ENCODE measurements at places on chromosomes 5 and 9.

DNA sequence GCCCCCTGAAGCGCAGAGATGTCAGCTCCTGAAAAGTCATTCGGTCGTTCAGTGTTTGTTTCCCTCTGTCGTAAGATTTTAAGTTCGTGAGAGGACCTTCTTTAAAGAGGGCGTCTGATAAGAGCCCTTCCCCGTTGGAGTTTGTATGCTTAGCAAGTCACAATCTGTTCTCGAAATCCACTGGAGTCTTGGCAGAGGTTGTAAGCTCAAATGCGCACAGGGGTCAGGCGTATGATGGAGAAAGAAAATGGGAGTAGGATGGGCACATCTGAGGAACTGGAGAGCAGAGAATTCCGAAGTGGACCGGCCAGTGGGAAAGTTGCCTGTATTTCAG lies 710 bp downstream of the HSD17B4 start:
- DNase-seq: no peak

DNA sequence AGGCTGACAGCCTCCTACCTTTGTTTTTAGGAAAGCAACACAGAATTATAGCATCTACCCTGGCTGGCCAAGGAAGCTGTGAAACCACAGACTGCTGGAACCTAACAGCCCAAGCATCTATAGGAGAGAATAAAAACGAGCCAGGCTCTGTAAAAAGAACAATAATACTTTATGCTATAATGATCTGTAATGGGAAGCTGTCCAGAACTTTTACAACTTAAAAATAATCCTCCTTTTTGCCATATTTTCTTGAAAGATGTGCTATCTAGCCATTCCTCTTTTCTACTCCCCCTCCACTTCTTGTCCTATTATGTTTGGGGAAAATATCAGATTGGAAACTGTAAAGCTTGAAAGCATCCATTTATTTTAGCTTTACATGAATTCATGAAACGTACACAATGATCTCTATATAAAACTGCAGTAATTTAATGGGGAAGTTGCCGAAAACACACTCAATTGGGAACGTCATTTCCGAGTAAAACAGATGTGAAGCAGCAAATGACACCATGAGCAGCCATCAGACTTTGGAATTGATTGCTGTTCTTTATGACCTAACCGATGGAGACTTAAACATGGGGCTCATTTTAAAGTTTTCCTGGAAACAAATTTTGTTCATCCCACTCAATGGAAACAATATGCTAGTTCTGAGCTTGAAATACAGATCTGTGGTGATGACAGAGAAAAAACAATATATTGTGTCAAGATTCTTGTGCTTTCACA lies 450.3 kb upstream of the CLINT1 start:
- DNase-seq: no peak

DNA sequence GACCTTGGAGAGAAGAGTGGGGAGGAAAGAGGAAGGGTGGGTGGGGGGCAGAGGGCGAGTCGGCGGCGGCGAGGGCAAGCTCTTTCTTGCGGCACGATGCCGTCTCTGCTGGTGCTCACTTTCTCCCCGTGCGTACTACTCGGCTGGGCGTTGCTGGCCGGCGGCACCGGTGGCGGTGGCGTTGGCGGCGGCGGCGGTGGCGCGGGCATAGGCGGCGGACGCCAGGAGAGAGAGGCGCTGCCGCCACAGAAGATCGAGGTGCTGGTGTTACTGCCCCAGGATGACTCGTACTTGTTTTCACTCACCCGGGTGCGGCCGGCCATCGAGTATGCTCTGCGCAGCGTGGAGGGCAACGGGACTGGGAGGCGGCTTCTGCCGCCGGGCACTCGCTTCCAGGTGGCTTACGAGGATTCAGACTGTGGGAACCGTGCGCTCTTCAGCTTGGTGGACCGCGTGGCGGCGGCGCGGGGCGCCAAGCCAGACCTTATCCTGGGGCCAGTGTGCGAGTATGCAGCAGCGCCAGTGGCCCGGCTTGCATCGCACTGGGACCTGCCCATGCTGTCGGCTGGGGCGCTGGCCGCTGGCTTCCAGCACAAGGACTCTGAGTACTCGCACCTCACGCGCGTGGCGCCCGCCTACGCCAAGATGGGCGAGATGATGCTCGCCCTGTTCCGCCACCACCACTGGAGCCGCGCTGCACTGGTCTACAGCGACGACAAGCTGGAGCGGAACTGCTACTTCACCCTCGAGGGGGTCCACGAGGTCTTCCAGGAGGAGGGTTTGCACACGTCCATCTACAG lies 760 bp downstream of the NPR3 start:
- no peak for DNase-seq

DNA sequence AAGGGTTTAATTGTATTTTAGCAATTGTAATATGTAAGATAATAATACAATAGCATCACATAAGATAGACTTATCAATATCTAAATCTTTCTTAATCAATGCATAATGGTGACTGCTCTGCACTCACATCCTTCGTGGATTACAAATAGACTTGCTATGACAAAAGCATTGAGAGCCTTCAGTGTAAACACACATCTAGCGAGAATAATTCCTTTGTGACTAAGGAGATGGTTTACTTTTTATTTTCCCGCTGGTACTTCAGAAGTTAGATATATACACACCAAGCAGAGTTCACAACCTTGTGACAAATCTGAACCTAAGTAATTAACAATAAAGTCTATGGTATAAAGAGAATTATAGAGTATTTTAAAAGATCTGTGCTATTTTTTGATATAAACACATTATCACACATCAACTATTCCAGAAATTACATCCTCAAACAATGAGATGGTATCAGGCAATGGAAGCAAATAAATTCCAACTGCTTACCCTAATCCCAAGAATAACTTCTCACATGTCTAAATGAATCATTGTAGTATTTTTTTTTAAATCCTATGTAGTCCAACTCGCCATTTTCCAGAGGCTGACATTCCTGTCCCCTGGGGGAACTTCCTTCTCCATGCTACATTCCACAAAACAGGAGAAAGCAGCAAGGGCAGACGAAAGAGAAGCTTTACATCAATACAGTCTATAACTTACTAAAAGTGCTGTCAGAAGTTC lies 51.2 kb downstream of the MAPKAP1 start:
- no peak for DNase-seq

DNA sequence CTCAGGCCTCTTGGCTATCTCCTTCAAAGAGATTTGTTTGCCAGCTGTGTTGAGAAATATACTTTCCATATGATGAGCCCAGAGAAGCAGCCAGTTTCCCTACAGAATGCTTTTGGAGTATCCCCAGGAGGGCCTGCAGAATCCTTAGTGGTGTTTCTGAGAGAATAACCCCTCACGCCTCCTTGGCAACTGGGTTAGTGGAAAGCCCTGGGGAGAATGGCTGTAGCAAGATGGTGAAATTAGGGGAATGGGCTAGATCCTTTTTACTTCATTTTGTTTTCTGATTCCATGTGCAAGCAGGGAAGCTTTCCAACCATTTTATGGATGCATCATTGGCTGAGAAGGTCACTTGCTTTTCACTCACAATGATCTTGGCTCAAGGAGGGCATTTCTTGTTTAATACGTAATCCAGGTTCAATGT lies 364.6 kb downstream of the DMRT2 start:
- DNase-seq: no peak

DNA sequence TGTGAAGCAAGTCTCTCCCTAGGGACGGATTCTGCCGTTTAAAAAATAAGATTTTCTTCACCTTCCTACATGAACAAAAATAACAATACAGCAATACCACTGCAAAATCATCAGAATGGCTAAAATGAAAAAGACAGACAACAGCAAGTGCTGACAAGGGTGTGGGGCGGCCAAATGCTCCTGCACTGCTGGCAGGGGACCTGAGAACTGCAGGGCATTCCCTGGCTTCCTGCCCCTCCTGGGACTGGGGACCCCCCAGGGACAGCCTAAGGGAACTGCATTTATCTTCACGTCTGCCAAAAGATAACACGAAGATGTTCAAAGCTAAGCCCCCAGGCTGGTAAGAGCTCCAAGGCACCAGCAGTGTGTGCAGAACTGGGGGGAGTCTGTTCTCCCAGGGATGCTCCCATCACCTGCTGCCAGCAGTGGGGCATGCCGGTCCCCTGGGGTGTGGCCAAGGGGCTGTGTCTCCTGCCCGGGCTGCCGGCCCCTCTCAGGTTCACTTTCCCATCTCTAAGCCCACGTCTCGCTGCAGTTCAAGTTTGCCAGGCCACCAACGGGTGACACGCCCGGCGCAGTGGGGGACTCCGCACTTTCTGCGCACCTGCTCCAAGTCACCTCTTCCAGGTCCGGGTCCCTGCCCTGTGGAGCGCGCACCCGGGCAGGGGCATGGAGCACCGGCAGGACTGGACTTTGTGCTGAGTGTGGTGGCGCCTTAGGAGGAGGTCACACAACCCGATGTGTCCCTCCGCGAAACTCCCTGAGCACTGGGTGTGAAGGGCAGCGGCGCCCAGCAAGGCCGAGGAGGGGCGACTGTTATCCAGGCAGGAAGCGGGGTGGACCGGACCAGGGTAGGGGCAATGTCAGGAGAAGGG lies 4.5 kb upstream of the EGFL7 start:
- DNase-seq: no peak

DNA sequence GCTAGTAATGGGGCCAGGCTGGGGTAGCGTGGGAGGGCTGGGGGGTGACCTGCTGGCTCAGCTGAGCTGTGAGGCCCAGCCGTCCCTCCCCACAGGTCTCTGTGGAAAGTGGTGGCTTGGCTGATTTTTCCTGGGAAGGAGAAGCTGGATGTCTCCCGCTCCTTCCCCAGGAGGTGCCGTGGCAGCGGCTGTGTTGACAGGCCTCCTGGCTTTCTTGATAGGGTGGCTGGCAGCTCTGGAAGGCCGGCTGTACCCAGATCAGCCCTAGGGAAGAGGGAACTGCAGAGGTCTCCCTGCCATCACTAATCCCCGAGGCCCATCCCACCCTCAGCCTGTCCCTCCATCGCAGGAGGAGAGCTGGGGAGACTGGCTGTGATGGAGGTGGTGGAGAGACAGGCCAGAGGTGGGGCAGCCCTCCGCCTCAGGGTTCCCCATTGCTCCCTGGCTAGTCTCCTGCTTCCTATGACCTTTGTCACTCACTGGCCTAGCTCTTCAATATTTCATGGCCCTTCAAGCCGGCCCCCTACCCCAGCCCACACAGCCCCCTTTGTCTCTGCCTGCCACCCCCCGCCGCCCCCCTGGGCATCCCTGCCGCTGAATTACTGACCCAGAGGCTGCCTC lies 6.8 kb downstream of the CXXC5 start:
- no peak for DNase-seq

- DNase-seq: no peak
These were observed 5.0 kb downstream of the RELL2 start for GRCh38 chr5:141641634-141642267.

GRCh38 chr5:67693956-67694809 lies 497.6 kb upstream of the CD180 start:
- no peak for DNase-seq

DNA sequence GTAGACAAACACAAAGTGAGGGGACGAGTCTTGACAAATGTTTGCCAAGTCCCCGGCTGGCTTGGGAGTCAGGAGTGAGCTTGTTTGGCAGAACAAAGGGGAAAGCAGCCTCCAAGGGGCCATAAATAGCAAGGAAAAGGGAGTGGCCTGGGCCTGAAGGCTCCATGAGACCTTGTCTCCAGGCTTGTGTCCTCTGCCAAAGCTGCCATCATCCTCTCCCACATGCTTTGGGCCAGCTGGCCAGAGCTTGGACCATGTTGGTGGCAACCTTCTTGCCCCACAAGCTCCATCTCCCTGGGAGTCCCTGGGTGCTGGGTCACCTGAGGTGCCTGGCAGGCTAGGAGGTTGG lies 13.3 kb upstream of the PITX1 start:
- DNase-seq: no peak

- DNase-seq: no peak
These were observed 55.8 kb downstream of the AQP7 start for GRCh38 chr9:33346564-33346963.

DNA sequence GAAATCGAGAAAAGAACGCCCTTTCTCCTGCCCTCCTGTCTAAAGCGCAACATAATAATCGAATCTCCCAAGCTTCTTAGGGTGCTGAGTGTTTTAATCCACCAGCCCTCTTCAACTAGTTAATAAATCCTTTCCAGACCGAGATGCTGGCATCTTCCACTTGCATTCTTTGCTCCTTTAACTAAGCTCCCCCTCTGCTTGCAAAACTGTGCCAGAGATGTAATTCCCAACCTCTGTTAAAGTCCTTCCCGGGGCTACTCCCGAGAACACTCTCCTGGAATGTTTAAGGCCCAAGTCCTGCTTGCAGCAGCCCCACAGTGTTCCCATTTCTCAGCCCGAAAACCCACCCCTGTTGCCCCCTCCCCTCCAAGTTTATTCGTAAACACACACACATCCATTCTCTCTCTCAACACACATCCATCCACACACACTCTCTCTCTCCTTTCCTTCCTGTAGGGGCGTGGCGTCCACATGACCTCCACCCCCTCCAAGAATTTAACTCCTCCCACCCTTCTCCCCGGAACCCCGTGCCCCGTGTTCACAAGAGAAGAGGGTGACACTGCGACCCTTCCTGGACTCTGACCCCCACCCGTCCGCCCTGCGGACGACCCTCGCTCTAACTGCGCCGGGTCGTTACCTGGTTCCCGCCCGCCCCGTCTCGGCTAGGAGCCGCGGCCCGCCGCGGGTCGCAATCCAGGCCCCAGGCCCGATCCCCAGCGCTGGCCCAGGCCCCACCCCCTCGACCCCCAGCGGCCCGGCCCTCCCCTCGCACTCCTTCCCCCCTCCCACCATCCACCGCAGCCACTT lies 7.0 kb upstream of the MGAT1 start:
- peak; percentile 87 for DNase-seq

DNA sequence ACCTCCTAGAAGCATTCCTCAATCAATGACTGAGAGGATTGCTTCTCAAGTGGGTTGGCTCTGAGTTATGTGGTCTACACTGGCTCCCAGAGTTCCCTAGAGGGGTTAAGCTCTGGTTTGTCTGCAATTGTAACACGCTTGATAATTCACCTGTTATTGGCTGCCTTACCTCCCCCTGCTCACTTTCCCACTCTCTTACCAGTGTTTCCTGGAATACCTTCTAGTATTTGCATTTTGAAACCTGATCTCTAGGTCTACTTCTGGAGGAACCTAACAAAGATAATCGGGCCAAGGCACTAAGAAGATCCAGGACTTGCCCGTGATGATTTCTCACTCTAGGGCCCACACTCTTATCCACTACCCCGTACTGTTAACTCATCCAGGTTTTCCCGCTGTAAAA lies 110.1 kb upstream of the MAP3K1 start:
- DNase-seq: no peak

DNA sequence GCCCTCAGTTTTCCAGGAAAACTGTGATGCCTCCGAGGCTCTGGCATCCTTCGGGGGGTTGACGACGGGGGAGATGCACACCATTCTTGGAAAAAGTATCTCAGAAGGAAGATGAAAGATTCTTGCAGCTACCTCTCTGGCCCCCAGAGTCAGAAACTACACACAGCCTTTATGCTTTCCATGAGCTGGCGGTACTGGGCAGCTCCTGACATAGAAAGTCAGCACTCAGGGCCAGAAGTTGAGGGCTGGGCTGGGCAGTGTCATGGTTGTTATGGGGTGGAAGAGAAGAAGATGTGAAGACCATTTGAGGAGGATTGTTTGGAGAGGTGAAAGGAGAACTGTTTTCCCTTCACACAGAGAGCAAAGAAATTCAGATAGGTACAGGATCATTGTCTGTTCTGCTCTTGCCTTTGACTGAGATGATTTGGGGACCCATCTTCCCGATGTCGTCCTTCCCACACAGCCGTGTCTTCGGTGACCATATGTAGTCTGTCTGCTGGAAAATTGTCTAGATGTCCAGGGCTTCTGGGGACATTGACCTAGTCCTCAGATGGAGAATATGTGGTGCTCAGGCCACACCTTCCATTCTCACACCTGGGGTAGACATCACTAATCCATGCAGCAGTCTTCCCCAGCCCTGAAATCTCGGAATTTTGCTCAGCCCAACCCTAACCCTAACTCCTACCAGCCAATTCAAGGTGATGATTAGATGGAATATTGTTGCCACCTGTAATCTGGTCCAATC lies 237.1 kb downstream of the CACNA1B start:
- DNase-seq: no peak

- no peak for DNase-seq
These were observed 8.1 kb downstream of the RPS6 start for GRCh38 chr9:19371942-19372341.

Measured in stimulated activated CD4-positive, alpha-beta T cell treated with anti-CD3 and anti-CD28 coated beads, TNF-alpha, amount 100 ng/mL, for 1 hour (primary cell).